ENCODE measurements at places on chromosomes 2 and 18. TPM values are rescaled to one million over a fixed set of nuclear protein-coding genes. Genes with fewer than 3 reads are reported as not detected.

Gene TRIM43
- not detected for total RNA-seq

Gene GREB1L
- 5.7 TPM for total RNA-seq

Gene DOCK10
- 37.2 TPM for total RNA-seq

Gene GDF7
- total RNA-seq = 0.11 TPM

Gene MFSD2B
- 0.06 TPM for total RNA-seq

Gene STPG4
- not detected for total RNA-seq

Gene TNS1
- 2.6 TPM for total RNA-seq

Gene IL36RN
- total RNA-seq = not detected

Gene EPG5
- total RNA-seq = 6.2 TPM

Gene CPS1
- total RNA-seq = 11.7 TPM

Gene SLC11A1
- not detected for total RNA-seq

Gene PLA2R1
- 1.4 TPM for total RNA-seq

Gene CHRNG
- total RNA-seq = not detected

Gene ST8SIA3
- not detected for total RNA-seq

Gene TMEM163
- total RNA-seq = 0.34 TPM

Gene CHAC2
- 17.2 TPM for total RNA-seq

Gene FARSB
- total RNA-seq = 38.8 TPM

Gene LDLRAD4
- total RNA-seq = 0.15 TPM

Gene PROC
- not detected for total RNA-seq

Gene GKN2
- total RNA-seq = not detected

Gene TM4SF20
- total RNA-seq = not detected

Gene SRD5A2
- total RNA-seq = not detected

Gene ALLC
- 0.11 TPM for total RNA-seq

Gene CSRNP3
- 2.7 TPM for total RNA-seq

Gene GRB14
- 2.9 TPM for total RNA-seq

Gene CYP27C1
- 0.83 TPM for total RNA-seq

Gene CD207
- total RNA-seq = not detected

Gene NPHP1
- total RNA-seq = 7.5 TPM

Gene RAB3GAP1
- total RNA-seq = 33.7 TPM

Gene IAH1
- 38.1 TPM for total RNA-seq

Gene FZD7
- total RNA-seq = 12.0 TPM

Gene LRP2
- total RNA-seq = under 0.01 TPM

Gene COBLL1
- total RNA-seq = 6.7 TPM

Gene NEU2
- total RNA-seq = not detected

Gene RAB11FIP5
- total RNA-seq = 20.6 TPM

Gene DUSP28
- 2.8 TPM for total RNA-seq

Gene ERFE
- 6.8 TPM for total RNA-seq

Gene CFAP65
- total RNA-seq = 0.11 TPM

Gene TCF23
- not detected for total RNA-seq

Gene MYO5B
- 3.1 TPM for total RNA-seq

Gene ALPG
- total RNA-seq = not detected

Gene ALPP
- 0.03 TPM for total RNA-seq

Gene IL1RN
- total RNA-seq = not detected

Gene KCNJ3
- total RNA-seq = not detected

Gene TLX2
- not detected for total RNA-seq

Data from Daoy (cell line).